Umbilical cord (tissue), 2 donors: ENCODE measurements at places on chromosomes 6 and 20.
A peak's percentile ranks its signal among the peaks of the same experiment; 100 is the strongest.

DNA sequence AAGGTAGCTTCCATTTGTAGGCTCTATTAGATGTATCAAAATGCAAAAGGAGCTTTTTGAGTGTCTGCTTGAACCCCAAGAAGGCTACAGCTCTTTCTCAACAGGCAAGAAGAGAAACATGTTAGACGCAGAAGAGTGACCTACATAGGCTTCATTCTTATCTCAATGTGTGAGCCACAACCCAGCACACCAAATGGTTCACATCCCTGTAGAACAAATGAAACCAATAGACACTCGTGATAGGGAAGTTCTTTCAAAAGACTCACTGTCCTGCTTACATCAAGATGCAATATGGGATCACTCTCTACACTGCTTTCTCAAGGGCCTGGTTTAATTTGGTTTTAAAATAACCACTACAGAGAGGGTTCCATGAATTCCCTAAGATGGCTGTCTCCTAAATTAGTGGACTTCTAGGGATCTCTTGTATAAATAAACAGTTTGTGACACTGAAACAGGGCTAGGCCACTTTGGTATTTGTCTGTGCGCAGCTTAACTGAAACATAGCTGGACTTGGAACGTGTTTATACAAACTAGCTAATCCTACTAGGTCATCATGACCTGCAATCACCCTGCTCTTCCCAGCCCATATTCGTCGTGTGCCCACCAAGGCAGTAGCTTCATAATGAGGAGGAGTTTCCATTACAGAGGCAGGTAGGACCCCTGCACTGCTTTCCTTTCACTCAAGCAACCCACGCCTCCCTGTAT is 225.4 kb upstream of the PREP start:
- DNase-seq, result no peak

DNA sequence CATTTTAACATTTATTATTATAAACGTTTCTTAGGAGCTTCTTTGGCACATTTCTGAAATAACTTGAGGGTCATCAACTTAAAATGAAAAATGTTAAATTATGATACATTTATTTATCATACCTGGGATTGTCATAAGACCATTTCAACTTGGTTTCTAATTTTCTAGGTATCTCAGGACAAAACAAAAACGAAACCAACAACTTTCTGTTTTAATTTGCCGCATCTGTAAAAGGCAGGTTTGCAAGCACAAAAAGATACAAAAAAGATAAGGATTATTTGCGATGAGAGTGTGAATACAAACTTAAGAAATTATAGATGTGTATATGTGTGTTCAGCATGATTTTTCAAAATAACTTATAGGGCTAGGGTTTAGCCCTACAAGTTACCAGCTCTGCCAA is 395.0 kb upstream of the RUNX2 start:
- no peak for DNase-seq

DNA sequence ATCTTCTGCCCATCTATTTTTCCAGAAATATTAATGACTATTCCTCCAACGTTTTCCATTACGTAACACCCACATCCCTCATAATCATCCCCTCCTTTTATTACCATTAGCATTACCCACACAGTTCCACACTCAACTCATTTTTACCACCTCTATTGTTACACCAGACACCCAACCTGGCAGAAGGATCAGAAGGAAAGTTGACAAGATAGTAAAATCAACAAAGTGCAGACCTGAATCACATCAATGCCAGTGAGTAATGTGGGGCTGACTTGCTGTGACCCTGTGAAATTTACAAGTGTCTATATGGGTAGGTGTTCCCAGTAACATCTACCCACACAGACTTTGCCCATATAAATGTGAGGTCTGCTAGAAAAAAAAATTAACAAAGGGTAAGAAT is 568.2 kb downstream of the MAFB start:
- no peak for DNase-seq

- no peak for DNase-seq
Measured at GRCh38 chr20:10313215-10313614, 94.6 kb downstream of the SNAP25 start.

DNA sequence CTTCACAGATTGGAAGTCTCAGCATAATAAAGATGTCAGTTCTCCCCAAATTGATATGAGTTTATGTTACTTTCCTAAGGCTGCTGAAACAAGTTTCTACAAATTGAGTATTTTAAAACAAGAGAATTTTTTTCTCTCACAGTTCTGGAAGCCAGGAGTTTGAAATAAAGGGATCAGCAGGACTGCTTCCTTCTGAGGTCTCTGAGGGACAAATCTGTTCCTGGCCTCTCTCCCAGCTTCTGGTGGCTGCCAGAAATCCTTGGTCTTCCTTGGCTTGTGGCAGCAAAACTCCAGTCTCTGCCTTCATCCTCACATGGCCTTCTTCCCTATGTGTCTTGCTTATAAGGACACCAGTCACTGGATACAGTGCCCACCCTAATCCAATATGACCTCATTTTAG is 136.1 kb downstream of the TFAP2A start:
- no peak for DNase-seq

DNA sequence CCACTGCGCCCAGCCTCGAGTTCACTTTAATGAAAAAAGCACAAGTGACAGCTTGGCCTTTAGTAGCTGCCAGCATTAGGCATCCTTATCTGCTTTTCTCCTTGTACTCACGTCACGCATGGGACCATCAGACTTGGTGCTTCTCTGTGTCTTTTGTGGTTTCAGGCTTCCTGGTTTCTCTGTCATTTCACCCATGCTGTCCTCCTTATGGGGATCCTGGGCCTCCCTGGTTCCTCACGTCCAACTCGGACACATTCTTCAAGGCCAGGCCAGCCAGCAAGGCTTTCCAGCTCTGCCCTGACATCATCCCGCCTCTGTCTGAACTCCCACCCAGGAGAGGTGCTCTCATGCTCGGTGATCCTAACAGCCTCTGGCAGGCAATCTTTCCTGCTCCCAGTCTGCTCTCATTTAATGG is 83.2 kb downstream of the TIAM2 start:
- DNase-seq, result peak; percentile 70

GRCh38 chr20:38985603-38986170 is 23.5 kb downstream of the DHX35 start:
- DNase-seq, result no peak

DNA sequence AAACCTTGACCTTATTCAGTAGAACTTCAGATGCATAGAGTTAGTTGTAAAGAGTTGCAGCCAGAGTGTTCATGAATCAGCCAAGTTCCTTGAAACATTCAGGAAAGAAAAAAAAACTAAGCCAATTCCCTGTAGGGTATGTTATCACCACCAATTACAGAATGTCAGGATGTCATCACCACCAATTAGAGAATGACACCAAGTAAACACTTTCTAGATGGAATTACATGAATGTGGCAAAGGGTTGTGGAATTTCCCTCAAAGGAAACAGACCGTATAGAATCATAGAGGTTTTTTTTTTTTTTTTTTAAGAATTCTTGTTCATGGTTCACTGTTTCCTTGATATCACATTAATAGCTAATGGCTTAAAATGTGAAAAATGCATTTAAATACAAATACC is 472.1 kb upstream of the RNF217 start:
- DNase-seq, result no peak

DNA sequence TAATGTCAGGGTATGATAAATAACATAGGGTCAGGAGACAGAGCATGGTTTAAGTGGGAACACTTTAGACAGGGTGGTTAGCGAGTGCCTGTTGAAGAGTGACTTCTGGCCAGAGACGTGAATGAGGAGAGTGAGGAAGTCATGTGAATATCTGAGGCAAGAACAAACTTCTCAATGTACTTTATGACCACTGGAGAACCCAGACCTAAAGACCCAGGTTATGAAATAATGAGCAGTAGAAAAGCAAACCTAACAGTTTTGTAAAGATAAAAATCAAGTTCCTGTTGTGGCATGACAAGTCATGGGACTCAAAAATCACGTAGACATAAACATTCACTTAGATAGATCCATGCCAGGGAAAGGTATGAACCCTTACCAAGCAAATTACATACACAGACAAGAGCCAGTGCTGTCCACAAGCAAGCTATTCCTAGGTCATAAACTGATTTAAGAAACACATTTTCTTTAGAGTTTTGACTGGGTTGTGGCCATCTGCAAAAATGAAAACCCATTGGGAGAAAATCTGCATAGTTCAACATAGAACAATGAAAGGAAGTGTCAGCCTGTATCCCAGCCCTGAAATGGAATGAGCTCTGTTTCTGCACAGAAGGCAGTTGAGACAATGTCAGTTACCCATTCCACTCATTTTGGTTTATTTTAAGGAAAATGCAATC is 2.2 kb upstream of the MYCT1 start:
- peak; percentile 14 for DNase-seq

- DNase-seq, result no peak
Measured at GRCh38 chr20:39163993-39164392, 201.8 kb downstream of the DHX35 start.

- no peak for DNase-seq
Measured at GRCh38 chr6:25902071-25902470, 28.0 kb upstream of the SLC17A3 start.

- no peak for DNase-seq
Measured at GRCh38 chr6:135606392-135606791, 108.9 kb upstream of the AHI1 start.
